AG09319 (cell line): ENCODE measurements at places on chromosomes 3 and 15.
A peak's percentile ranks its signal among the peaks of the same experiment; 100 is the strongest.

DNA sequence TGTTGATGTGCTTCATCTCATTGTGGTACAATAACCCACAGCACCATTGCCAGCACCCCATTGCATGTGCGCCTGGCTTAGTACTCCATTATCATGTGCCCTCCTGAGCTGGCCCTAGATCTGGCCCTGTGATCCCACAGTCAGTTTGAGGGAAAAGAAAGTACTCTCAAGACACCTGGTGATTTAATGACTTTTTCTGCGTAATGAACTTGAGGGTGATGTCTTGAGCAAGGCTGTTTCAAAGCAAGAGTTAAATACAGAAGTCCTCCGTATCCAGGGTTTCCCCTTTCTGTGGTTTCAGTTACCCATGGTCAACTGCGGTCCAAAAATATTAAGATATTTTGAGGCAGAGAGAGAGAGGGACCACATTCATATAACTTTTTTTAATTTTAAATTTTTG lies 16.3 kb downstream of the C3orf20 start:
- no peak for DNase-seq

- DNase-seq: no peak
Measured at GRCh38 chr3:122067588-122068240, 12.6 kb downstream of the CD86 start.

- DNase-seq: no peak
Measured at GRCh38 chr3:170465955-170466354, 47.3 kb downstream of the CLDN11 start.

DNA sequence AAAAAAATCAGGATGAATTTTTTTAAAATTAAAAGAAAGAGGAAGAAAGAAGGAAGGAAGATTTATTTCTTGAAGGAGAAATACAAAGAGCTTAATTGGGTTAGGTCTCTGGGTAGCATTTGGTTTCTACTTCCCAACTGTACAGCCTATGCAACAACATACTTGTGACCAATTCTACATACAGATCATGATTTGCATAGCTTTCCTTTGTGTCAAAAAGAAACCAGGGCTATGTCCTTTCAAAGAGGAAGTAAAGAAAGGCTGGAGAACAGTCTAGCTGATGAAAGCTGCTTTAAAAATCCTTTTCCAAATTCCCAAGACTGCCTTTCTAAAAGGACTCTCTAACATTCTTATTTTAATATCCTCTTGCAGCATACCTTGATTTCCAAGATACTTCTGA lies 6.1 kb upstream of the HGD start:
- DNase-seq: peak; percentile 5
